ENCODE measurements at places on chromosomes 4 and X.

GRCh38 chrX:95071621-95072020 is 1397.6 kb downstream of the FAM133A start:
- DNase-seq: no peak

- DNase-seq: no peak
Observed at GRCh38 chrX:70264784-70265183, 3.4 kb upstream of the ARR3 start.

GRCh38 chrX:73457306-73457705 is 10.5 kb downstream of the CDX4 start:
- DNase-seq: no peak

DNA sequence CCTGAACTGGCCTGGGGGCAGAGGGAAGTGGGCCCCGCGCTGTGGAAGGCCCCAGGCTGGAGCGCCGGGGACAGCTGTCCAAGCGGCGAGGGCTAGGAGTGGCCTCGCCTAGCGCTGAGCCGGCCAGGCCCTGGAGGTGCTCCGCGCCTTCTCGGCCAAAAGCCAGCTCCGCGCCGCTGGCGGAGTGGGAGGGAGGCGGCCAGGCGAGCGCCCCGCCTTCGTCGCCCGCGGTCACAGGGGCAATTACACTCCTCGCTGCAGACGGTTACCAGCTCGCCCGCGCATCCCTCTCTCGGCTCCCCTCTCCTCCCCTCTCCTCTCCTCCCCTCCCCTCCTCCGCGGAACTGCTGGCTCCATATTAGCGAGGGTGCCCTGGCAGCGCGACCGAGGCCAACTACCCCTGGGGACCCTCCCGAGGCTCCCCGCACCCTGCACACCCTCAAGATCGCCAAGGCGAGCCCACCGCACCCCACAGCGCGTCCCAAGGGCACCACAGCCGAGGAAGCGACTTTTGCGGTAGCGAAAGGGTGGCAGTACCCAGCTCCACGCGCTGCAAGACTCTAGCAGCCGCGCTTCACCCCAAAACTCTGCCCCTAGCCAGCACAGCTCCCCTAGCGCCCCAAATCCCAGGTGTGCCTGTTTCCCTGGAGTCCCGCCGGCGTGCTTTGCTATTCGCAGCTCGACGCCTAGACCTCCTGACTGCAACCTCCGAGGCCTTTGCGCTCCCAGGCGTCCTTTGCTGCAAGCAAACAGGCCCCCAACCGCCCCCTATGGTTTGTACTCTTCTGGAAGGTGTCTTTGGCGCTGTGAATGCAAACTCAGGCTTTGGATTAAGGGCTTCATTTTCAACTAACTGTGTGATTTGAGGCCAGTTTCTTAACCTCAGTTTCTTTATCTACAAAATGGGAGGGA is 91.4 kb downstream of the BCOR start:
- DNase-seq: no peak

- DNase-seq: no peak
Observed at GRCh38 chr4:118398226-118399090, 45.7 kb upstream of the PRSS12 start.

GRCh38 chr4:102321260-102321995 is 23.9 kb downstream of the SLC39A8 start:
- no peak for DNase-seq

DNA sequence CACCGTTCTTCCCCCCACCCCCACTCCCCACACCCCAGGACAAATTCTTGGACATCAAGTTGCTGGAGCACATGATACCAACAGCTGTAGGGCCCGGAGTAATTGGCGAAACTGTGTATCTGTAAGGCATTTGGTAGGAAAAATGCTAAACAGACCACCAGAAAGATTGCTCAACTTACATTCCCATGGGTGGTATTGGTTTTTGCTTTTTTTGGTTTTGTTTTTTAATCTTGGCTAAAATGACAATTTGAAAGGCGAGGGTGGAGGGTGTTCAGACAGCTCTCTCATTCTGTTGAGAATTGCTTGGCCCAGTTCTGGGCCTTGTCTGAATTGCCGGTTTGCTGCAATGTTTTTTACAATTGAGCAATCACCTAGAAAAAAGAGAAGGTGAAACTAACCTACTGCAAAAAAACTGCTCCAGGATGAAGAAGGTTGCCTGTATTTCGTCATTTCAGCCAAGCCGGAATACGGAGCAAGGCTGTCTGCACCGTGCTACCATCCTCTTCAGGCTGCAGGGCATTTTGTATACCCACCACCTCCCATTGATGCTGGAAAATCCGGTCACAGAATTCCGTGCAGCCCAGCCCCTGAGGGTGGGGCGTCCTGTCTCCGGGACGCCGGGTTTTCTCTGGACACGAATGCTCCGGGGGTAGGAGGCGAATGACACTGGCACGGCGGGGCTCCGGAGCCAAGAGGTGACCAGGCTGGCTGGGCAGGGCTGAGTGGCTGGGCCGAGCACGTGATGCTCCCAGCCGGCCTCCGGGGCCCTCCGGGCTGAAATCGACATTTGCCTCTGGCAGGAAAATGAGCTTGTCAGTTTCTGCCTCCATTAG is at the start of gene CLCN4:
TSS of gene CLCN4 (plus strand) at position 777 of the 833 bp plus-strand sequence. CDS start 28,058 bp downstream, outside the sequence.
- DNase-seq: peak; percentile 53

DNA sequence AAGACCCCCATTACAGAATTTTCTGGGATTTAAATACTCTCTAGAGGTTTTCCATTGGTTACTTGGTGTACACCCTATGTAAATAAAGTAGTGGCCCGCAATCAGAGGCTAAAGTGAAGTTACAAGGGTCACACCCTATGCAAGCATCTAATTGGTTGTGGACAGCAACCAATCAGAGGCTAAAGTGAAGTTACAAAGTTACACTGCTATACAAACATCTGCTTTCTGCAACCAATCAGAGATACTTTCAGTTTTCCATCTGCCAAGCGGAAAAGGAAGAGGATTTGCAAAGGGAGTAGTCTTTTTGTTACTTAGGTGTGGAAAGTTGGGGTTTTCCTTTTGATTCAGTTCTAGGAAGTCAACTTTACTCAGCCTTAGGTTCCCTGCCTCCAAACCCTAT is 2.0 kb upstream of the ATRX start:
- no peak for DNase-seq

DNA sequence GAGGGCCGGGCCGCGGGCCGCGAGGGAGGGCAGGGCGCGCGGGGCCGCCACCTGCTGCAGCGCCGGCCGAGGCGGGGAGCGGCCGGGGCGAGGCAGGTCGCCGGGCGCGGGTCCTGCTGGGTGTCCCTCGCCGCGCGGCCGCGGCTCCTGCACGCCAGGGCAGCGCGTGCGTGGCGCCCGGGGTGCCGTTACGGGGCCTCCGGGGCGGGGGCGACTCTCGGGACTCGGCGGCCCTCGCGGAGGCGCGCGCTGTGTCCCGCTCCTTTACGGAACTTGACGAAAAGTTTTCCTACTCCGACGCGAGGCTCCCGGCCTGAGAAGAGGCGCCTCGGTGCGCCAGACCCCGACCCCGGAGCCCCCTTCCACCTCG is 329 bp downstream of the TBC1D14 start:
- DNase-seq: no peak

GRCh38 chr4:109548655-109549054 is 11.4 kb upstream of the MCUB start:
- DNase-seq: no peak

- DNase-seq: peak; percentile 46
Observed at GRCh38 chrX:48493890-48494364, 14.9 kb upstream of the PORCN start.

GRCh38 chr4:69649629-69650028 is 3.4 kb downstream of the UGT2A1 start:
- no peak for DNase-seq

GRCh38 chr4:1862055-1862911 is 6.3 kb upstream of the LETM1 start:
- DNase-seq: no peak

Measured in HEK293T (cell line).